ENCODE measurements at places on chromosomes 6 and 20. TPM values are rescaled to one million over a fixed set of nuclear protein-coding genes. Genes with fewer than 3 reads are reported as not detected.

GRM1 gene
- total RNA-seq: not detected

DNA sequence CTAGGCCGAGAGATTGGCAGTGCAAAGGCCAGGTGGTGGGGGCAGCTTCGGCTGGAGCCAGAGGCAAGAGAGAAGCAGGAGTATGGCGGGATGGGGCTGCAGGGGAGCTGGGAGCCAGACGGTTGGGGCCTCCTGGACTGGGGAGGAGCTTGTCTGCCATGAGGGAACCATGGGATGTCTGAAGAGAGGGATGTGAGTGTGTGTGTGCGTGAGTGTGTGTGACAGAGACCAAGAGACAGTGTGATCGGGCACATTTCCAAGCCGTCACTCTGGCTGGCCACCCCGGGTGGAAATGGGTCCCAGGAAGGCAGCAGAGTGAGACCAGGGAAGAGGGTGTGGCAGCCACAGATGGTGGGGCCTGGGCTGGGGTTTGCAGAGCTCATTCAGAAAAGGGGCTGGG, 13.8 kb downstream of the PHACTR3 start:
- DNase-seq: no peak

DNA sequence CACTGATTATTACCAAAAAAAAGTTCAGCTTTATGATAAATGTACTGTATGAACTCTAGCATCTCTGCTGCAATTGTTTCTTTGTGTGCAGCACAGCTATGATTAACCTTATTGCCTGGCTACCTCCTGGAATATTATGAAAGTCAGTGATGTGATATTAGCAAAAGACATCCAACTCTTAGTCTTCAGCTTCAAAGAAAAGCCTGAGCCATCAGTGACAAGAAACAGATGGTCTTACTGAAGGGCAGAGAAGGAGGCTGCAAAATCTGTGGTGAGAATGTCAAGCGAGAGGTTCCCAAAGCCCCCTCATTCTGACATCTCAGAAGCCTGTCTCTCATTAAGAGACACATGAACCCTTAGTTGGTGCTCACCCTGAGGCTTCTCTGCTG, 89.4 kb upstream of the TNFAIP3 start:
- DNase-seq: no peak

- DNase-seq: no peak
Observed at GRCh38 chr20:36309643-36310042, 3.5 kb downstream of the DLGAP4 start.
